Naive thymus-derived CD8-positive, alpha-beta T cell (primary cell): ENCODE measurements at places on chromosomes 12 and 14. TPM values are rescaled to one million over a fixed set of nuclear protein-coding genes. Genes with fewer than 3 reads are reported as not detected.

GRCh38 chr12:120955232-120955631 lies 23.1 kb upstream of the HNF1A start:
- no peaks in the 10 kb centered on the region for H3K4me1 ChIP-seq
- H3K27ac ChIP-seq: no peak overlapping the region
- H3K4me3 ChIP-seq: no peak overlapping the region
- DNase-seq: no peak
- H3K27me3 ChIP-seq: no peaks in the 10 kb centered on the region

Gene AMHR2
- polyA plus RNA-seq: not detected

Gene GPR162
- polyA plus RNA-seq: not detected

DNA sequence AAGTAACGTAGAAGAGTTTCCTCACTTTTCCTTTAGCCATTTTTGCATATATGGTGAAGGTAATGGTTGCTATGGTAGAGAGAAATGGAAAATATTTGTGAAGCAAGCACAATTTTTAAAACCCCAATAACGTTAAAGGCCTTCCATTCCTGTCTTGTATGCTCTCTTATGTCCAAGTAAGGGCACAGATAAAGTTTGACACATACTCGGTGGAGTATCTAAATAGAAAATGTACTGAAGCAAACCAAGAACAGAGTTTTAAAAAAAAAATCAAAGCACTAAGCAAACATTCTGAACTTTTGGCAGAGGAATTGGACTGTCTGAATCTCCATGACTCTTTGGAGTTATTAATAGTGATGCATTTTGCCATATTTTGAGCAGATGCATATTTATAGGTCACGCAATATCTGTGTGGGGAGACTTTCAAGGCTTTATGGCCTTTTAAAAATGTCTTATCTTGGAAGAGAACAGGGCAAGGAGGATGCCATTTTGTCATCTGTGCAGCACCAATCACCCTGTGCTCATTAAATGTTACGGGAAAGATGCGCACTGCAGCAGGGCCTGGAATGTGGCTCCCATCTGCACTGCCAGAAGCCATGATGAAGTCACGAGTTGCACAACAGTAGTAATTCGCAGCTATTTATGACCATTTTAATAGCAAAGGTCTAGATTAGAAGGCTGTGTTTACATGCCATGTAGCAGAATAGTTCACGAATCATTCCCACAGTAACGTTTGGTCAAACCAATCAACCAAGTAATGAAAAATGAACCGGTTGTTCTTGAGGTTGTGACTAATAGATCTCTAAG lies 23.3 kb upstream of the AMIGO2 start:
- no peak overlapping the region for H3K4me3 ChIP-seq
- DNase-seq: no peak
- H3K27me3 ChIP-seq: no peaks in the 10 kb centered on the region
- H3K36me3 ChIP-seq: peaks cover 31% of the 10 kb centered on the region

Gene CLEC7A
- not detected for polyA plus RNA-seq

Gene PRR4
- 0.87 TPM for polyA plus RNA-seq

- DNase-seq: no peak
- peaks cover 46% of the 10 kb centered on the region for H3K36me3 ChIP-seq
- H3K4me3 ChIP-seq: peak within 1 kb of the TSS; percentile 77
- peaks cover 18% of the 10 kb centered on the region for H3K4me1 ChIP-seq
Measured at GRCh38 chr12:48999371-49000131, at the start of gene DDN. DDN (minus strand) TSS chr12:48999375; CDS start chr12:48999287, 88 bp downstream.

DNA sequence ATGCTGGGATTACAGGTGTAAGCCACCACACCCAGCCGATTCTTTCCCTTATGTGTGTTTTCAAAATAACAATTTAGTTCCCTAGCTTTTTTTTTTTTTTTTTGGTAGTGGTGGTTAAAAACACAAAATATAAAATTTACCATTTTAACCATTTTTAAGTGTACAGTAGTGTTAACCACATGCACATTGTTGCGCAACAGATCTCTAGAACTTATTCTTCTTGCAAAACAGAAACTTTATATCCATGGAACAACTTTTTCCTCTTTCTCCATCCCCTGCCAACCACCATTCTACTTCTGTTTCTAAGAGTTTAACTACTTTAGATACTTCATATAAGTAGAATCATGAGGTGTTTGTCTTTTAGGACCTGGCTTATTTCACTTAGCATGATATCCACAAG lies 1.1 kb upstream of the NDUFA12 start:
- H3K4me3 ChIP-seq: peak overlapping the region; percentile 95
- no peak for DNase-seq
- no peaks in the 10 kb centered on the region for H3K27me3 ChIP-seq

DNA sequence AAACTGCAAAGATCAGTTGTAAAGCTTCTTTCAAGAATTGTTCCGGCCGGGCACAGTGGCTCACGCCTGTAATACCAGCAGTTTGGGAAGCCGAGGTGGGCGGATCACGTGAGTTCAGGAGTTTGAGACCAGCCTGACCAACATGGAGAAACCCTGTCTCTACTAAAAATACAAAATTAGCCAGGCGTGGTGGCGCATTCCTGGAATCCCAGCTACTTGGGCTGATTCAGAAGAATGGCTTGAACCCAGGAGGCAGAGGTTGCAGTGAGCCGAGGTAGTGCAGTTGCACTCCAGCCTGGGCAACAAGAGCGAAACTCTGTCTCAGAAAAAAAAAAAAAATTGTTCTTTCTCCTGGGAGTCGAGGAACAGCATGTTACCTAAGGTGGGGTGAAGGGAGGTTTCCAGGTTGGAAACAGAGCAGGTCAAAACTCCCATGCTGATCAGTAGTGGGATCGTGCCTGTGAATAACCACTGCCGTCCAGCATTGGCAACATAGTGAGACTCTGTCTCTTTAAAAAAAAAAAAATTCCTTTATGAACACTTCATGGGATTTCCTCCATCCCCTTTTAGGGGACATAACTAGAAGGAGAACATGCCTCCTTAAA lies 13.9 kb downstream of the FBXO34 start:
- H3K27ac ChIP-seq: no peak overlapping the region
- no peak overlapping the region for H3K4me3 ChIP-seq
- H3K4me1 ChIP-seq: peaks cover 29% of the 10 kb centered on the region
- H3K27me3 ChIP-seq: no peaks in the 10 kb centered on the region
- no peaks in the 10 kb centered on the region for H3K36me3 ChIP-seq

Gene TOMM20L
- not detected for polyA plus RNA-seq

- H3K36me3 ChIP-seq: peaks cover 14% of the 10 kb centered on the region
- H3K4me1 ChIP-seq: peaks cover 93% of the 10 kb centered on the region
- peak overlapping the region; percentile 96 for H3K27ac ChIP-seq
- no peak for DNase-seq
- no peaks in the 10 kb centered on the region for H3K27me3 ChIP-seq
Measured at GRCh38 chr14:61471297-61472005, 150.1 kb downstream of the PRKCH start.

Gene GMPR2
- polyA plus RNA-seq: 111 TPM

GRCh38 chr12:18224745-18225144 lies 36.6 kb upstream of the PIK3C2G start:
- H3K27me3 ChIP-seq: no peaks in the 10 kb centered on the region
- H3K4me1 ChIP-seq: no peaks in the 10 kb centered on the region
- H3K36me3 ChIP-seq: no peaks in the 10 kb centered on the region
- DNase-seq: no peak
- no peak overlapping the region for H3K4me3 ChIP-seq
